Right lobe of liver (tissue), 6 donors: ENCODE measurements at places on chromosomes 4 and X. TPM values are rescaled to one million over a fixed set of nuclear protein-coding genes. Genes with fewer than 3 reads are reported as not detected.

The TBX22 gene
- not detected for total RNA-seq

The RPA4 gene
- total RNA-seq, result 0.53 TPM

The VCX gene
- not detected for total RNA-seq

The PPM1K gene
- total RNA-seq, result 10.3 TPM

GRCh38 chr4:26885912-26886274 lies 25.3 kb downstream of the STIM2 start:
- no peaks in the 10 kb centered on the region for H3K4me1 ChIP-seq
- DNase-seq, result no peak
- no peak overlapping the region for H3K27ac ChIP-seq
- no peaks in the 10 kb centered on the region for H3K27me3 ChIP-seq
- H3K4me3 ChIP-seq, result no peak overlapping the region
